ENCODE measurements at places on chromosomes 13 and 19. TPM values are rescaled to one million over a fixed set of nuclear protein-coding genes. Genes with fewer than 3 reads are reported as not detected.

The AP1M2 gene
- 14.8 TPM for total RNA-seq

The C19orf53 gene
- 385 TPM for total RNA-seq

- DNase-seq = peak; percentile 58
These were observed 6.0 kb upstream of the PRR19 start for GRCh38 chr19:42295831-42296525.

DNA sequence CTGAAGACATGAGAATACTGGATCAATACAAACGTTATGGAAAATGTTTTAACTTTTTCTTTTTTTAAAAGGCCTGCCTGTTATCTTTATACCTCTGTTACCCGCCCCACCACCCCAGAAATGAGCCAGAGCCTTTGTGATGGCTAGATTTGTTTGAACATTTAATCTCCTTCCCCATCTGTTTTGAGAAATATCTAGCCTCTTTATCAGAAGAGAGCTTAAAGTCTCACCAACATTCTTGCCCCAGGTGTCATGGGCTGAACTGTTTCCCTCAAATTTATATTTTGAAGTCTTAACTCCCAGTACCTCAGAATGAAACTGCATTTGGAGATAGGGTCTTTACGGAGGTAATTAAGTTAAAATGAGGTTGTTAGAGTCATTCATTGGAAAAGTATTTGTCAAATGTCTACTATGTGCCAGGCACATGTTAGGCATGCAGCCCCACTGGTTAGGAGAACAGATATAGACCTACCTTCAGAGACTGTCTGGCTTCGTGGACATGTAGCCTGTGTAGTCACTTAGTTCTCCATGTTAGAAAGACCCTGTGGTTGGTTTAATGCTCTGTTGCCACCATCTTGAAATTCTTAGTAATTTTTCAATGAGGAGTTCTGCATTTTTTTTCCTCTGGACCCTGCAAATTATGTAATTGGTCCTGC, 6.3 kb upstream of the RB1 start:
- DNase-seq = no peak

DNA sequence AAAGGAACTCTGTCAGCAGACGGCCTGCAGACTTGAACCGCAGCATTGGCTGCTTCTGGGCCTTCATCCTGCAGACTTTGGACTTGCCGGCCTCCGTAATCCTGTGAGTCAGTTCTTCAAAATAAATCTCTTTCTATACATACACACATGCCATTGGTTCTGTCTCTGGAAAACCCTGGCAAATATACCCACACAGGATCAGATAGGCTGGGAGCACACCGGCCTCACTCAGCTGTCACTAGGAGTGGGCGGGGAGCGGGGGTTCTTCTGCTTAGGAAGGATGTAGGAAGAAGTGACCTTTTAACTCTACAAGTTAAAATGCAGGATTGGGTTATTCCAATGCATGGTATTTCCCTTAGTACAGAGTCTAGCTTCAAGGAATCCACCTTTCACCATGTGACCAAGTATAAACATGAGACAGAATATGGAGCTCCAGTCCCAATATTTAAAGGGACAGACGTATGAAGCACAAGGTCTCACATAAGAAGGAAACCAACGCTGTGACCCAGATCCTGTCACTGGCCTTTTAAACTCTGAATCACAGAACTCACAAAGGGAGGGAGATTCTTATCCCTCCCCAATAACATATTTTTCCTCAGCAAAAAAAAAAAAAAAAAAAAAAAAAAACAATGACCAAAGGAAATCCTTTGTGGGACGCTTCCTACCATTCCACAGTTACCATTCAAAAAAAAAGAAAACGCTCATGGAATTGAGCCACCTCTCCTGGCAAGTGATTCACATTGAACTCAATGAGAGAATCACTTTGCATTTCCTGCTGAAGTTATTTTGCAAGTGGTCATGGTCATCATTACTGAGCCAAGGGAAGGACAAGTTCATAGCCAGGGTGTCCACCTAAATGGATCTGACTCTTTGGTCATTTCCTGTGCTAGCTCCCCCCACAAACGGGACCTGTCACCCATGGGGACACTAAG, 352.9 kb downstream of the FOXO1 start:
- no peak for DNase-seq

DNA sequence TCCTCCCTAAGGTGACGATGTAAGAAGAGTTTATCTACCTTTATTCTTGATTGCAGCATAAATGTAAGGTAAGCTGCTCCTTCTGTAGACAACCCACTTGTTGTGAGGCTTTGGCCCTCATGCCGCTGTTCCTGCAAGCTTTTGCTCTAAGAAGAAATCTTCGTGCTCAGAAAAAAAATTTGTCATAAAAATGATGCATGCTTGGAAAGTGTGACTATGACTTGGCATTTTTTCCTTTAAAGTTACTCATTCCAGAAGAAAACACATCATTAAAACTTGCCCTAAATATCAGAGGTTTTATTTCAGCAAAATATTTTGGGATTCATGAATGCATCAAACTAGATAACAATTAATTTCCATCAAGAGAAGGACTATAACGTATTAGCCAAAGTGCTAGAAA, 39.8 kb downstream of the KCTD12 start:
- DNase-seq = no peak

The PABPC3 gene
- 0.06 TPM for total RNA-seq

GRCh38 chr19:17391371-17392151, 2.4 kb downstream of the CCDC194 start:
- no peak for DNase-seq

- DNase-seq = no peak
These were observed 9.2 kb downstream of the RANBP3 start for GRCh38 chr19:5968431-5969373.

GRCh38 chr19:54653181-54653809, 9.5 kb upstream of the LILRB4 start:
- peak; percentile 47 for DNase-seq

The CASP14 gene
- total RNA-seq = not detected

DNA sequence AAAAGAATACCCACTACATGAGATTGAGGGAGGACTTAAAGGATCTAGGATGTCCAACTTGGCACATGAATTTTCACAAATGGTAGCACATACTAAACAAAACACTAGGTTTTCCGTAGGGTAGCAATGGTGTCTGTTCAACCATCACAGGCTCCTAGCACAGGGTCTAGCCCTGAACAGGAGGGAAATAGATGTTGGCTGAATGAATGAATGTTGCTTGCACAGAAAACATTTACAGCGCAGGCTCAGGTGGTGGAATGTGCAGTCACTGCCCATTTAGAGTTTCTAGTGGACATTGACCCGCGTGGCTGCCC, 1.9 kb upstream of the MYCBP2 start:
- no peak for DNase-seq

The PDX1 gene
- not detected for total RNA-seq

DNA sequence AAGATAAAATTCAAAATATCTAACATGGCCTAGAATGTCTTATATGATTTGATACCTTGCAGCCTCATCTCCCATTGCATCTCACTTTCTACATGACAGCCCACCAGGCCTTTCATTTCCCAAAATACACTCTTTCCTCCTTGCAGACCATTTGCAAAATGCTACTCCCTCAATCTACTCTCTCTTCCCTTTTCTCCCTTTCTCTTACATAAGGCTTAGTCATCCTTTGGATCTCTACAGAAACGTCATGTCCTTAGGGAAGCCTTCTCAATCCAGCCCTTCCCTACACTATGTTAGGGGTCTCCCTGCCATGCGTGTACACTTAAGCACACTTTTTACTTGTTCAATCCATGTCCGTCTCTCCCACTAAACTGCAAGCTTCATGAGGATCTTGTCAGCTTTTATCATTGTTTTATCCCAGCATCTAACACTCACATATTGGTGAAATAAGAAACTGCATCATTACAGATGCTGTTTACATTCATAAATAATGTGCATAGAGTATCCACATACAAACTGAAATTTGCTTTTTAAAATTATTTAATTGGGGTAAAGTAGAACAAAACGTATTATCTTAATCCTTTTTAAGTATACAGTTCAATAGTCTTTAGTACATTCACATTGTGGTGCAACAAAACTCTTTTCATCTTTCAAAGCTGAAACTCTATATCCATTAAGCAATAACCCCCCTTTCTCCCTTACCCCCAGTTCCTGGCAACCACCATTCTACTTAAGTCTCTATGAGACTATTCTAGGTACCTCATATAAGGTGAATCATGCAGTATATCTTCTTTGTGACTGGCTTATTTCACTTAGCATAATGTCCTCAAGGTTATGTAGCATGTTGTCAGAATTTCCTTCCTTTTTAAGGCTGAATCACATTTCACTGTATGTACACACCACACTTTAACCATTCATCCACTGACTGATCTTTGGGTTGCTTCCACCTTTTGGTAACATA, 11.5 kb upstream of the WBP4 start:
- DNase-seq = no peak

The FUT3 gene
- not detected for total RNA-seq

The PTPRH gene
- 3.8 TPM for total RNA-seq

GRCh38 chr19:13764821-13765394, 586 bp downstream of the MRI1 start:
- no peak for DNase-seq

- DNase-seq = no peak
These were observed 10.6 kb downstream of the ATP11A start for GRCh38 chr13:112700291-112701060.

DNA sequence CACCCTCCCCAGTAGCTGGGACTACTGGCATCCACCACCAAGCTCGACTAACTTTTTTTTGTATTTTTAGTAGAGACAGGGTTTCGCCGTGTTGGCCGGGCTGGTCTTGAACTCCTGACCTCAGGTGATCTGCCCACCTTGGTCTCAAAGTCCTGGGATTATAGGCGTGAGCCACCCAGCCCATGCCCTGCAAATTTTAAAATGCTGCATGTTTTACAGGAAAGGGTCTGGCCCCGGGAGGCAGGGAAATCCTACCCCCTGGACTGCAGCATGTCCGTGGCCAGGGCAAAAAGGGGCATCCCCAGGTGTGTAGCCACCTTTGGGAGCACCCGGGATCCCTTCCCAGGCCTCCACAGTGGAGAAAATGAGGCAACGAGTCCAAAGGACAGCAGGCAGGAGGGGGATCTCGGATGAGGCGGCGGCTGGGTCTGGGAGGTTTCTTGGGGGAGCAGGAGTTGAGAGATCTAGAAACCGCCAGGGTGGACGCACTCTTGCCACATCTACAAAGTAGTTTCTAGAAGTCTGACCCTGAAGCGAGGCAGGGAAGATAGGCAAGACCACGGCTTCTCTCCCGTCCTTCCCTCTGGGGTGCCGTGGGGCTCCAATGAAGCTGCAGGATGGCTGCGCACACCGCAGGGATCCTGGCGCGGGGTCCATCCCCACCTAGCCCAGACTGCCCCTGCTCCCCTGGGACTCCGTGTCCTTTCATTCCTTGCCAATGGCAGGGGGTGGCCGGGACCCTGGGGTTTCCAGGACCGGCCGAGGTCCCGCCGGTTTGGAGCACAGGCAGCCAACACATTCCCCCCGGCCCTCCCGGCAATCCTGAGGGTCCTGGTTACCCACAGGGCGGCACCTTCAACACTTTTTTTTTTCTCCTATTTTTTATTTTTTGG, 21.3 kb upstream of the ZBTB7A start:
- DNase-seq = no peak

- DNase-seq = no peak
These were observed 17.2 kb upstream of the RNASEH2B start for GRCh38 chr13:50892210-50892944.

- peak; percentile 29 for DNase-seq
These were observed 238.5 kb upstream of the STARD13 start for GRCh38 chr13:33524086-33524485.

- DNase-seq = peak; percentile 91
These were observed 27.2 kb downstream of the PBX4 start for GRCh38 chr19:19591133-19591825.

GRCh38 chr13:28313579-28313978, 175.2 kb downstream of the PAN3 start:
- DNase-seq = no peak

DNA sequence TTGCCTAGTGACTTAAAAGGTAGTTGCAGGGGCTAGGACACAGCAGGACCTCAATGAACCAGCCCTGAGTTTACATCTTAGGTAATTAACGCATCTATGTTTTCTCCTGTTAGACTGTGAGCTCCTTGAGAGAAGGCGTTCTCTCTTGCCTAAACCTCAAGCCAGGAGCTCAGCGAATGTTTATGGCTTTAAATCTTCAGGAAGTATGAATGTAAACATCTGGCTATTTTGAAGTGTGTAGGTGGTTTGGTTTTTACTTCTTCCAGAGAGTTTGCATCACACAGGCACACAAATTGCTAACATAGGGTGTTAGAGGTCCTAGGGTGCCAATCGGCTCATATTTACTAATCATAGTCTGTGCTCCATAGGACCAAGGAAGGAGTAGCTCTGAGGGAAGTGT, 387.7 kb upstream of the ZNF507 start:
- DNase-seq = peak; percentile 83

The IGLON5 gene
- 0.72 TPM for total RNA-seq

The NKPD1 gene
- total RNA-seq = not detected

DNA sequence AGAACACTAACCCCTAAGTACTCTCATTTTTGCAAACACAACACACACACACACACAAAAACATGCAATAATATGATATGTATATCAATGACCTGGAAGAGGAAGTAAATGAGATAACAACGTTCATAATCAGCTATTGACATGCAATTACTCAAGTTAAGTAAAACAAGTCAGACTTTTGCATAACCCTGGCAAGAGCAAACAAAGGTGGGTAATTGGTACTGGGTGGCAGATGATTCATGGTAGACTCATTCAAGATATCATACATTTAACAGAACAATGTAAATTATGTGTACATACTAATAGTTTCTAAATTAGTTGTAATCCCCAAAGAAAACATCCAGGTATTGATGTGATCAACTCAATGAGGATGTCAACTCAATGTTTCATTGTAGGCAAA, 508.8 kb downstream of the DACH1 start:
- no peak for DNase-seq

DNA sequence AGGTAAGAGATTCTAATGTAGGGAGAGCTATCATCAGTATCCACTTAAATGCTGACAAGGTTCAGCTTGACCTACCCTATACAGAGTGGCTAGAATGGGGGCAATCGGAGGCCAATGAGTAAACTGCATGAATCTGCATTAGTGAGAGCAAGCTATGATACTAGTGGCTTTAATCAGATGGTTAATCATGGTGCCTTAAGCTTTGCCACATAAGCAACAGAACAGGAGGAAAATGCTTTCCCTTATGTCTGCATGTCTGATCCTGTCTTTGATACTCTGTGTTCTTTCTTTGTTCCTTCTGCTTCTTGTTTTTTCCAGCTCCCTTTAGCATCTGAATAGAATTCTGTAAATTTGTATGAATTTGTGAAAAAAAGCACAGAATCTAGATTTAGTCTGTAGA, 91.1 kb downstream of the WDFY2 start:
- no peak for DNase-seq

- no peak for DNase-seq
These were observed 98.5 kb downstream of the MIPEP start for GRCh38 chr13:23790577-23791170.

GRCh38 chr13:109954441-109954840, 168.1 kb upstream of the IRS2 start:
- no peak for DNase-seq

The PLEKHJ1 gene
- 50.8 TPM for total RNA-seq

GRCh38 chr13:73307481-73307880, 248.7 kb downstream of the KLF5 start:
- DNase-seq = no peak

- DNase-seq = no peak
These were observed 6.4 kb downstream of the EGLN2 start for GRCh38 chr19:40805258-40805868.
